Activated CD8-positive, alpha-beta T cell treated with anti-CD3 and anti-CD28 coated beads, Interleukin-2, amount 10 ng/mL, durations not matched to agents 7 days and 5 days (primary cell): ENCODE measurements at places on chromosomes 12 and 14. TPM values are rescaled to one million over a fixed set of nuclear protein-coding genes. Genes with fewer than 3 reads are reported as not detected.

PPM1H gene
- not detected for total RNA-seq

ABHD12B gene
- total RNA-seq: not detected

CCND2 gene
- total RNA-seq: 572 TPM

MAP3K9 gene
- total RNA-seq: 6.7 TPM

GPRC5D gene
- not detected for total RNA-seq

SPIC gene
- not detected for total RNA-seq

OTUB2 gene
- total RNA-seq: 1.7 TPM

DNA sequence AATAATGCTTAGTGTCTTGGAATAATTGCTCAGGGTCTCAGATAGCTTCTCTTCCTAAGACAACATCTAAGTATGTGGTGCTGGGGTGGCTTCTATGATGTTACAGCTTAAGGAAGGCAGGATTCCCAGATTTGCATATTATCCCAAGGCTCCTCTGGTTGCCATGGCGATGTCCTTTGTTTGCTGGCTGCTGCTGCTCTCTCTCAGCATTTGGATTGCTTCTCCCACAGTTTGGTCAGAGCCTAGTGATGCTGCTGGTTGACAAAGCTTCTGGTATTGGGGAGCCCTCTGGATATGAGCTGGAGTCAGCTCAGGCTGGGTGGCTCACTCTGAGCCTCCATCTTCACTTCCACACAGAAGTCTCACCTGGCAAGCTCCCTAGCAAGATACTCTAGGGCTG, 56.4 kb upstream of the FBXO33 start:
- no peak overlapping the region for H3K27ac ChIP-seq
- no peaks in the 10 kb centered on the region for H3K36me3 ChIP-seq
- no peak for DNase-seq
- peaks cover 3% of the 10 kb centered on the region for H3K27me3 ChIP-seq
- H3K4me1 ChIP-seq: no peaks in the 10 kb centered on the region

DNA sequence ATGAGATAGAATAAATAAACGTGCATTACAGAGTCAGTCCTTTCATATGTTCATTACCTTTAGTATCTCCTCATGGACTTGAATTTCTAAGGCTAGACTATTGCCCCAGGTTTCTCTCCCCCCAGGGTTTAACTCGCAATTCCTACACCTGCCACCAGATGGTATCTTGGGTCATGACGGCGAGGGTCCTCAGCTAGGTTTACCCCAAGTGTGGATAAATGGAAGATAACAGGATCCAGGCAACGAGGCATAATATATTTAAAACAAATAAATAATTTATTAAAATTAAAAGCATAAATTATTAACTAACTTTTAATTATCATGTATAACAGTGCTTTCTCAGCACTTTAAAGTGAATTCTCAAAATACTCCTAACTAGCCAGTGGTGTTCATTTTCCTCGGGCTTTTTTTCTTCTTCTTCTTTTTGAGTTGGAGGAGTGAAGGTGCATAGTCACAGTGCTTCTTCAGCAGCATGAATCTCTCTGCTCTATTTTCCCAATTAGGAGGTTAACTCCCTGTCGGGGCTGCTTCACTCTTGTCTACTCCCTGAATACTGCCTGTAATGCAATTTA, 243.5 kb upstream of the CAND1 start:
- H3K27ac ChIP-seq: no peak overlapping the region
- peaks cover 2% of the 10 kb centered on the region for H3K27me3 ChIP-seq
- no peak overlapping the region for H3K4me3 ChIP-seq
- H3K36me3 ChIP-seq: no peaks in the 10 kb centered on the region

DNA sequence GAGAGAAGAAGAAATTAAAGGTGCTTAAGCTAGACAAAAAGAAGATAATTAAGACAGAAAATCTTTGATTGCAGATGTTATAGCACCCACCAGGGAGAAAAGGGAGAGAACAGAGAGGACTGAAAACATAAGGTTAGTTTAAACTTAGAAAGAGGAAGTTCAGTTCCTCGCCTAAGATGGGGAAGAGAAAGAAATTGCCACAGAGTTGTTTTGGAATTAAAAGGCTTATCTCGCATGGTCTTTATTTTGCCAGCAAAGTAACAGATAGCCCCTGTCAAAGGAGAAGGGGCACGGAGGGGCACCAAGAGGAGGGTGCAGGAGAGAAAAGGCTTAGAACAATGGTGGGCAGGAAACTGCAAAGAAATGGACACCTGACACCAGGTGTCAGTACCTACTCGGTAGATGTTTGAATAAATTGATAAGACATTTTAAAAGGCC, 17.8 kb upstream of the OXA1L start:
- no peak overlapping the region for H3K4me3 ChIP-seq
- no peaks in the 10 kb centered on the region for H3K36me3 ChIP-seq
- no peak for DNase-seq

GRCh38 chr12:25743679-25744215, 190.7 kb upstream of the LMNTD1 start:
- H3K27me3 ChIP-seq: no peaks in the 10 kb centered on the region
- no peak overlapping the region for H3K4me3 ChIP-seq
- H3K27ac ChIP-seq: no peak overlapping the region
- H3K4me1 ChIP-seq: no peaks in the 10 kb centered on the region

DNA sequence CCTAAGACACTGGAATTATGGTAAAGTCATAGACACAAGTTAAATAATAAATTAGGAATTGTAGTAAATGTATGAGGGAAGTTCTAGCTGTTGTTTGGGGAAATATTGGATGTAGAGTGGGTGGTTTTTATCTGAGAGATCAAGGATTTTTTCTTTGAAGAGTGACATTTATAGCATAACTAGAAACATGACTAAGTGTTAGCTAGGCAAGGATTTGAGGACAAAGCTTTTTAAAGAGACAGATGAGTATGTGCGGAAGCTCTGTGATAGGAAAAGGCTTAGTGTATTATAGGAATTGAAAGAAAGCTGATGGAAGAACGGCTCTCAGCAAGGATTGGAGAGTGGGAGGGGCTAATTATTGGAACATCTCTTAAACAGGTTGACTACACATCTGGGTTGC, 24.5 kb downstream of the PDZRN4 start:
- no peaks in the 10 kb centered on the region for H3K27me3 ChIP-seq
- H3K27ac ChIP-seq: no peak overlapping the region
- H3K4me1 ChIP-seq: no peaks in the 10 kb centered on the region
- no peaks in the 10 kb centered on the region for H3K36me3 ChIP-seq
- no peak overlapping the region for H3K4me3 ChIP-seq

DNA sequence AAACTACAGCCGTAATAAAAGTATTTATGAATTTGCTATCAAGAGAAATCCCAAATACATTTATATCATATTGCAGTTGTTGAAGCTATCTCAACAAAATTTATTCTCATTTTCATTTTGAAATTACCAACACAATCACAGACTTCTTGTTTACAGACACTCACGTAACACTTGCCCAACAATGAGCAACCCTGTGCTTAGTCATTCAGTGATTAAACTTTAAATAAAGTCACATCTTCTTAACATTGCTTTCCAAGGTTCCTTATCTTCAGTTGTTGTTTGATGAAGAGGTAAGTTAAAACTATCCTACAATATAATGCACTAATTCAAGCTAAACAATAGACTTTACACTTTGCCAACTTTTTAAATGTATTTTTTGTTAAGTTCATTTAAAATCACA, 601.8 kb downstream of the SLC16A7 start:
- H3K36me3 ChIP-seq: no peaks in the 10 kb centered on the region
- no peaks in the 10 kb centered on the region for H3K4me1 ChIP-seq
- DNase-seq: no peak
- no peak overlapping the region for H3K27ac ChIP-seq
- H3K4me3 ChIP-seq: no peak overlapping the region

DNA sequence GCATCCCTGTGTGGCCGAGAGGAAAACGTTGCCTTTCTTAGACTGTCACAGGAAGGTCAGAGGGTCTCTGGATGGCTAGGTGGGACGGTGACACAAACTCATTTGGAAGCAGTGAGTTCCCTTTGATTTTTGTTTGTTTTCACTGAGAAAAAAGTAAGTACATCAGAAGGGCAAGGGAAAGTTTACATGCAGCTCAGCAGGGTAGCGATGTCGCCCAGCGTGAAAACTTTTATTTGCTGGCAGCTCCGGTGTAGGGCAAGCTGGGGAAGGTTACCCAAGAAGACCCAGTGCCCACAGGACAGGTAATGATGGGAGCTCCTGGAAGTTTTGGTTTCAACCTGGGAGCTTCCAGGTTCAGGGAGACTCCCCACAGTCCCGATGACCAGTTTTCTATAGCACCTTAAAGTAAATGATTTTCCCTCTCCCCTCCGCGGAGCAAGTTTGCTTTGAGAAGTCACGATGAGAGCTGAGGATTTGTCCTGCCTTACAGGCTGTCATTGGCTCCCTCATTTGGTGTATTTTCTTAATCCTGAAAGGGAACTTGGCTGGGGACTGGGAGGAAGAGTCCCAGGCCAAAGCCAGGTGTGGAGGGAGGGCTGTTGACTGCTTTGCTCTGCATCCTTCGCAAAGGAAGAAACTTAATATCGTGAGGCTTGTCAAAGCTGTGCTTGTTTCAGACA, 64.7 kb upstream of the ESRRB start:
- no peak overlapping the region for H3K27ac ChIP-seq
- H3K4me1 ChIP-seq: no peaks in the 10 kb centered on the region
- H3K4me3 ChIP-seq: no peak overlapping the region
- DNase-seq: no peak

- H3K27me3 ChIP-seq: peaks cover 12% of the 10 kb centered on the region
- no peaks in the 10 kb centered on the region for H3K36me3 ChIP-seq
- peak; percentile 59 for DNase-seq
- no peaks in the 10 kb centered on the region for H3K4me1 ChIP-seq
These were observed 212.0 kb downstream of the PTPRO start for GRCh38 chr12:15534322-15534721.

DNA sequence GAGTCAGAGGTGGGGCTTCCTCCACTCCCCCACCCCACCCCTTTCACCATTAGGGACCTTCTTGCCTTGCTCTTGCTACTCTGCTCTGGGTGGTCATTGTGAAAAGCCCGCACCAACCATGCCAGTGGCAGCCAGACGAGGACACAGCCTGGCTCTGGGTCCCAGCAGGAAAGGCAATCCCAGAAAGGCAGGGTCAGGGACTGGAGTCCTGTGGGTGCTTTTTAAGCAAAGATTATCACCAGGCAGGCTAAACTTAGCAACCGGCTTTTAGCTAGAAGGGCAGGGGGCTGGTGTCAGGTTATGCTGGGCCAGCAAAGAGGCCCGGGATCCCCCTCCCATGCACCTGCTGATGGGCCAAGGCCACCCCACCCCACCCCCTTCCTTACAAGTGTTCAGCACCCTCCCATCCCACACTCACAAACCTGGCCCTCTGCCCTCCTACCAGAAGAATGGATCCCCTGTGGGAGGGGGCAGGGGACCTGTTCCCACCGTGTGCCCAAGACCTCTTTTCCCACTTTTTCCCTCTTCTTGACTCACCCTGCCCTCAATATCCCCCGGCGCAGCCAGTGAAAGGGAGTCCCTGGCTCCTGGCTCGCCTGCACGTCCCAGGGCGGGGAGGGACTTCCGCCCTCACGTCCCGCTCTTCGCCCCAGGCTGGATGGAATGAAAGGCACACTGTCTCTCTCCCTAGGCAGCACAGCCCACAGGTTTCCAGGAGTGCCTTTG, 1.2 kb upstream of the GAPDH start:
- peak overlapping the region; percentile 100 for H3K27ac ChIP-seq
- peaks cover 88% of the 10 kb centered on the region for H3K36me3 ChIP-seq
- peak overlapping the region; percentile 99 for H3K4me3 ChIP-seq
- H3K27me3 ChIP-seq: no peaks in the 10 kb centered on the region

DNA sequence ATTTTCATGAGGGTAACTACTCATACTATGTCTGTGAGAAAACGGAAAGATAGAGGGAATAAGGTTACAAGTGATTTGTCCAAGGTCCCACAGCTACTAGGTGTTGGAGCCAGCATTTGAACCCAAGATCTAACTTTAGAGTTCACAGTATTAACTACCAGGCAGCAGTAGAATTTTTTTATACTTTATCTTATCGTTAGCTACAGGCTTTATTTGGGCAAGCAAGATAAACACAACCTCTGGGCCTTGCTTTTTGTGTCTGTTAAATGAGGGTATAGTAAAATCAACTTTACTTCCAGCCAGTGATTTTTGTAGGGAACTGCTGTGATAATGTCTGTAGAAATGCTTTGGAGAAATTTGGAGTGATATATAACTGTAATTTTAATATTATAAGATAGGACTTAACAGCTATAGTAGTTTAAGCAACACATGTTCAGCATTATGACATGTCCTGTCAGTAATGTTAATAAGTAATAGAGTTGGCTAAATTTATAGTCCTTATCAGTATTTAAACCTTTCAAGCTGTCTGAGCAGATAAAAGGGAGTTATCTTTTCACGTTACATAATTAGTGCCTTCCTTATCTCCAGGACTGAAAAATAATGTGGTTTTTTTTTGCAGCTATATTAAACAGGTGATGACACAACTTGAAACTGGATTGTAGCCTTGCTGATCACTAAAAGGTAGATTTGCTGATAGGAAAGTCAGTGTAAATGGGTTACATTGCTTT, 12.8 kb downstream of the LEMD3 start:
- H3K4me1 ChIP-seq: peaks cover 40% of the 10 kb centered on the region
- H3K4me3 ChIP-seq: no peak overlapping the region
- DNase-seq: no peak
- no peaks in the 10 kb centered on the region for H3K27me3 ChIP-seq
- H3K27ac ChIP-seq: no peak overlapping the region

DNA sequence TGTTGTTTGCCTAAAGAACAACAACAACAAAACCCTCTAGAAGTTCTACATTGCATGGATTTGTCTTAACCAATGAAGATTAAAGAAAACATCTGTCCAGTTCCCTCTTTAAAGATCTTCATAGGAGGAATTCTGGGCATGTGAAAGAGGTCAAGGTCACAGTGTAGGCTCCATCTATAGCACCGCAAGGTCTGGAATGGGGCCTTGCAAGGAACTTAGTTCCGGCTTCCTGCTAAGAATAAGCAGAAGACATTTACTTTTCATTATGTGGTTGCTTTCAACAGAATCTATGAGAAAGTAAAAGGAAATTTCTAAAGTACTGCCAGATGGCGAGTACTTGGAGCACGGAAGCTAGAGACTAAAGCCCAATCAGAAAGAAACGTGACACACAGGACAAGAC, 57.2 kb upstream of the GNPNAT1 start:
- H3K27me3 ChIP-seq: peaks cover 1% of the 10 kb centered on the region
- DNase-seq: no peak
- peaks cover 6% of the 10 kb centered on the region for H3K4me1 ChIP-seq
- no peak overlapping the region for H3K27ac ChIP-seq
- H3K36me3 ChIP-seq: no peaks in the 10 kb centered on the region

DNA sequence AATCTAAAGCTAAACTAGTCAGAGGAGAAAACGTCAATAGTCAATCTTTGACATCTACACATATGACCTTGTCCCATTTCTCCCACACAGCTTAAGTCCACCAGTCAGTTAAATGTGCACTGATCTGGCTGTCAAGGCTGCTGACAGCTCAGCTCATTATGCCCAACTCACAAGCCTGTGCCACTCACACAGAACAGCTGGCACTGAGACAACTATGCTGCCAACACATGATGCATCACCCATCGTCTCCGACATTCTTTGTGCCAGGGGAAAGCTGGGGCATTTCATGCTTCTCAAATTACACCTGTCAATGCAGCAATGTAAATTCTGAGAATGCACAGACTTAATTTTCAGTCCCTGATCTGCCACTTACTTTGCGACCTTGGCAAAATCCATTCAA, 25.3 kb downstream of the GNS start:
- no peak overlapping the region for H3K4me3 ChIP-seq
- DNase-seq: no peak
- H3K27ac ChIP-seq: no peak overlapping the region

- no peaks in the 10 kb centered on the region for H3K4me1 ChIP-seq
- H3K4me3 ChIP-seq: no peak overlapping the region
- peaks cover 23% of the 10 kb centered on the region for H3K27me3 ChIP-seq
- no peak for DNase-seq
- no peaks in the 10 kb centered on the region for H3K36me3 ChIP-seq
- no peak overlapping the region for H3K27ac ChIP-seq
These were observed 43.1 kb upstream of the GPHB5 start for GRCh38 chr14:63361790-63362189.

GRCh38 chr14:53285821-53286220, 132.7 kb upstream of the DDHD1 start:
- H3K36me3 ChIP-seq: no peaks in the 10 kb centered on the region
- H3K4me3 ChIP-seq: no peak overlapping the region
- H3K27ac ChIP-seq: no peak overlapping the region
- no peaks in the 10 kb centered on the region for H3K27me3 ChIP-seq
